ENCODE measurements at places on chromosomes 3 and 15.

GRCh38 chr3:169594402-169594801 lies 69.1 kb downstream of the MECOM start:
- DNase-seq = no peak

DNA sequence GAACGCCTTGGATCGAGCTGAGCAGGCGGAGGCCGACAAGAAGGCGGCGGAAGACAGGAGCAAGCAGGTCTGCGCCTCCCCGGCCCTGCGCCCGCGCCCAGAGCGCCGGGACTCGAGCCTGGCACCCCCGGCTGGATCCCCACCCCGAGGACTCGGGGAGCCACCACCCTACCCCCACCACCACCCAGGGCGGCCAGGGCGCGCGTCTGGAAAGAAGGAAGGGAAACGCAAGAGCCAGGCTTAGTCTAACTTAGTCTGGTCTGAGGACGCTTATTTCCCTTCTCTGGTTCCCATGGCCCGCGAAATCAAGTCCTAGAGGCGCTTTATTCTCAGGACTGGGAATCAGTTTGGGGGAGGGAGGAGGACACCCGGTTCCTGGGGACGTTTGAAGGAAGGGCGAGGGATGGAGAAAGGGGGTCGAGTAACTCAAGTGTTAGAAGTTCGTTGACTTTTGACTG lies 359 bp downstream of the TPM1 start:
- DNase-seq = no peak

DNA sequence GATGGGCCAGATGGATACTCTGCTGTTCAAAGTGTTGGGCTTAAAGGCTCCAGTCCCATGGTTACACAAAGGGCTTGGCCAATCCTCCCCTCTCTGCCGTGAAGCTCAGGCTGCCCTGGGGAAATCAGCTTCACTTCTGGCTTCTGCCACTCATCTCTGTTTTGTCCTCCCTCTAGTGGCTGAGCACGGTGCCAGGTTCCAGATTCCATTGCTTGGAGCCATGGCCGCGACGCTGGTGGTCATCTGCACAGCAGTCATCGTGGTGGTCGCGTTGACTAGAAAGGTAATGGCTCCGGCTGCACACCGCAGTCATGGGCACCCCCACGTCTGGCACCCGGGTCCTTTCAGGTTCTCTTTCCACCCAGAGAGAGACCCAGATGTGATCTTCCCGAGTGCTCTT lies 5.6 kb downstream of the TIGIT start:
- no peak for DNase-seq

DNA sequence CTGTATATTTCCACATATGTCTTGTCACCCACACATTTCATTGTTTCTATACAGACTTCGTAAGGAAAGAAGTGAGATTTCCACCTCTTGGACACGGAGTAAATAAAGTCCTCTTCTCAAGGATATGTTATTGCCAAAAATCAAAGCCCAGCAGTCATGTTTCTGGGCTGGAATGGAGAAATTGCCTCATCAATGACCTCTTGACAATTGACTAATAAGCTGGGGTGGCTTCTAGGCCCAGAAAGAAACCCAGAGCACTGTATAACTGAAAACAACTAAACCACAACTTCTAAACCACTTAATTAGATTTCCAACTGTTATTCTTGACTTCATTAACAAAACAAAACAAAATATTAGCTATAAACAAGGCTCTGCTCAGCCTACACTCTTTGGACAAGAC lies 56.4 kb upstream of the SLC24A5 start:
- no peak for DNase-seq

DNA sequence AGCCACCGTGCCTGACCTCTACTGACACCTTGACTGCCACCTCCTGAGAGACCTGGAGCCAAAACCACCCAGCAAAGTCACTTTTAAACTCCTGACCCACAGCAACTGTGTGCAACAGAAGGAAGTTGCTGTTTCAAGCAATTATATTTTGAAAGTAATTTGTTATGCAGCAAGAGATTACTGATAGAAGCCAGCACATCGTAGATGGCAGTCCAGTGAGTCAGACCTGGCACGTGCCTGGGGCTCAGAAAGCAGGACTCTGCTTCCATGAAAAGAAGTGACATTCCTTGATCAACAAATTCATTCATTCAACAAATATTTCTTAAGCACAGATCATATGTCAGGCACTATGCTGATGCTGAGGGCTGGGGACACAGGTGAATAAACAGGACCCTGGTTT lies 5.7 kb upstream of the CSPG4 start:
- peak; percentile 33 for DNase-seq

DNA sequence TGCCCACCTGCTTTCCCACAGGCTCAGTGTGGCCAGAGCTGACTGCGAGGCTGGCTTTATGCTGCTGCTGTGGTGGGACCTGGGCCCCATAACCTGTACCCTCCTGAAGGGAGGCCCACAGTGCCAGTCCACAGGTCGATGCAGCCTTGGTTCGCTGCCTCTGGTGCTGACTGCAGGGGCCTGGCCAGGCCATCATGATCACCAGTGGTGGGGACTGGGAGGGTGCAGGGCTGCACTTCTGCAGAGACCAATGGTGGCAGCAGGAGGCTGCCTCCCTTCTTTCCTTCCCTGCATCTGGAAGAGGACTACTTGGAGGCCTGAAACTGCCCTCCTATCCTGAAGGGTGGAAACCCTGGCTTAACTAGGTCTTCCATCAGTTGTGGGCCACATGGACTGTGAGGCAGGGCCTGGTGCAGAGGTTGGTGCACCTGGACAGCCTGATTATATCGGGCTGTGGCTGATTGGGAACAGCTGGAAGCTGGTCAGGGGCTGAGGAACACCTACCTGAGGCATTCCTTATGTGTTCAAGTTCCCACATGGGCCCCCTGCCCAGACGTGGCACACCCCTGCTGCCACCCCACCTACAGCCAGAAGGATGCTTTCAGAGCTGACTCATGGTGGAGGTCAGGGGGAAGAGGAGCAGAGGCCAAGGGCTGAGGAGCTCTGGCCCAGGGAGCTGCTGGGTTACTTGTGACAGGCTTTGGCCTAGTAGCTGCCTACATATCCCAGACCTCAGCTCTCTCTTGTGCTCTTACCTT lies 29.8 kb downstream of the POMGNT2 start:
- no peak for DNase-seq

DNA sequence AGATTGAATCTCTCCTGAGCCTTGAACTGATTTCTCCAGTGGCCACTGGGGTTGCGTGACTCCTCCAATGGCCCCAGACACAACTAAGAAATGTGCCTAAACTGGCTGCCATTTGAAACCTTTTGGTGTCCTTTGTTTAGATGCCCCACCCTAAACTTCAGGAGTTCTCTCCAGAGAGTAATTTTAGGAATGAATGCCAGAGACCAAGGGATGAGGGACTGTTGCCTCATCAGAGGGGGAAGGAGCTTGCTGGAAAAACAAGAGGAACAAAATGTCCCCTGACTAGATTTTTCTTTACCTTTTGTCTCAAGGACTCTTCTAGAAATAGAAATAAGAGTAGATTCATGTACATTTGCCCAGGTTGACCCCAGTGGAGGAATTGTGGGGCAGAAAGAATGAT lies 8.1 kb upstream of the ADPRH start:
- DNase-seq = no peak

GRCh38 chr3:12954891-12955650 lies 113.7 kb upstream of the RPL32 start:
- no peak for DNase-seq

- no peak for DNase-seq
Observed at GRCh38 chr15:42576040-42576594, 711 bp downstream of the STARD9 start.

GRCh38 chr3:186746008-186746407 lies 28.8 kb downstream of the KNG1 start:
- no peak for DNase-seq

- DNase-seq = no peak
Observed at GRCh38 chr3:152346740-152347139, 78.0 kb downstream of the MBNL1 start.

DNA sequence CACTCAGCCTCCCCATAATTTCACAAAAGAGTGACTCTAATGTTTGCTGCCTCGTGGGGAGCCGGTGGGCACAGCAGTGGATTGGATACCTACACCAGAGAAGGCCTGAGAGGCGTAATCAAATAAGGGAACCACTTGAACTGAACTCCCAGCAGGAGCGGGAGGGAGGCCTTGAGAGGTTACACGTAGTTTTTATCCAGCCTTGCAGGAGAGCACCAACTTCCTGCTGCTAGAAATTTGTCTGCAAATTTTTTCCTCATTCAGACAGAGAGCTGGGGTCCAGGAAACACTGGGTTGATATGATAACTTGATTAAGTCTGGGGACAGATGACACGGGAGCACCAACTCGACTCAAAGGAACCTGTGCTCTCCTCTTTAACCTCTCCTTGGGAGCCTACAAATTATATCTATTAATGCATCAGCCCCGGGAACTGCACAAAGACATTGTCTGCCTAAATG lies 69.8 kb downstream of the HES1 start:
- no peak for DNase-seq

GRCh38 chr15:74529921-74530320 lies 11.1 kb upstream of the ARID3B start:
- DNase-seq = no peak

- DNase-seq = no peak
Observed at GRCh38 chr3:74420538-74421124, 193.8 kb downstream of the CNTN3 start.

GRCh38 chr3:76242886-76243753 lies 457.8 kb upstream of the ZNF717 start:
- DNase-seq = no peak

- DNase-seq = no peak
Observed at GRCh38 chr3:188345223-188345622, 191.3 kb downstream of the LPP start.

DNA sequence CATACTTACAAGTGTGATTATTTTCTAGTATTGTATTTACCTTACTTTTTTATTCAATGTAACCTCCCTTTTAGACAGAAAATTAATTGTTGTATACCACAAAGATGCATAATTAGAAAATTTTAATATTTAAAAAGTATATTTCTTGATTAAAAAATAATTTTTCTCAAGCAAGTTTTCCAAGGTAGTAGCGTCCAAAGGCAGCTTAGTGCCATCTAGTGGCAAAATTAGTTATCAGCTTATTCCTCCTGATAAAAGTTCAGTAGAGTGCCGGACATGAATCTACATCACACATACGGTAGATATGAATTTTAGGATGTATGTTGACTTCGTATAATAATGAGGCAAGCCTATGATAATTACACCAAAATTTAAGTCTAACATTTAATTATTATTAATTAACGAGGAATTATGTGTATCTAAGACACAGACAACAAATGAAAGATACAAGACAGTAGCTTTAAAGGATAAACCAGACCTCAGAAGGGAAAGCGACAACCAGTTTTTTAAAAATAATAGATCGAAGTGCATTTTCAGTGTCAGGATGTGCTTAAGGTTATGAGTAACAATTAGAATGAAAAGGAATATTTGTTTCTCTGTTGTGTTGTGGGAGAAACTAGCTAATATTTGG lies 405.9 kb downstream of the ROBO1 start:
- DNase-seq = peak; percentile 2

DNA sequence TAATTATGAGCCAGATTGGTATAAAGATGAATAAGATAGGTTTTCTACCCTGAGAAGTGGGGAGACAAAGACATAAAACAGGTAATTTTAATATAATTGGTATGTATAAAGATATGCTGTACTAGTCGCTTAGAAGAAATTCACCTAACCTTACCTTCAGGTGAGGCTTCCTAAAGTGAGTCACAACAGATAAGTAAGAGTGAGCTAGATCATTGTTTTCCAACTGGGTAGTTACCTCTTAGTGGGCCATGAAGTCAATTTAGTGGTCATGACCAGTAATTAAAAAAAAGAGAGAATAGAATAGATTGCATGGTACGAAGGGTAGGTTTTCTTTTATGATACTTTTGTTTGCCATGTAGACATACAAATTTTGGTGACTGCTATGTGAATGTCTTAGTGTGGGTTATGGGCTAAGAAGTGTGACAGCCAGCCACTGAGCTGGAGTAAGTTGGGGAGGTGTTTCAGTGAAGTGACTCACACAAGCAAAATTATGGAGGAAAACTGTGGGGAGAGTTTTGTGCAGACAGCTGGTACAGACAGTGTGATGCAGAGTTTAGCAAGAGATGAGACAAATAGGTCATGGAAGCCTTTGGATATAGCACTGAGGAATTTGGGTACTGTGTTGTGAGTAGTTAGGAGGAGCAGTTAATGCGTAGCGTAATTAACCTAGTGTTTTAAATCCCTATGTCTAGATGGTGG lies 8.2 kb downstream of the TRNT1 start:
- no peak for DNase-seq

DNA sequence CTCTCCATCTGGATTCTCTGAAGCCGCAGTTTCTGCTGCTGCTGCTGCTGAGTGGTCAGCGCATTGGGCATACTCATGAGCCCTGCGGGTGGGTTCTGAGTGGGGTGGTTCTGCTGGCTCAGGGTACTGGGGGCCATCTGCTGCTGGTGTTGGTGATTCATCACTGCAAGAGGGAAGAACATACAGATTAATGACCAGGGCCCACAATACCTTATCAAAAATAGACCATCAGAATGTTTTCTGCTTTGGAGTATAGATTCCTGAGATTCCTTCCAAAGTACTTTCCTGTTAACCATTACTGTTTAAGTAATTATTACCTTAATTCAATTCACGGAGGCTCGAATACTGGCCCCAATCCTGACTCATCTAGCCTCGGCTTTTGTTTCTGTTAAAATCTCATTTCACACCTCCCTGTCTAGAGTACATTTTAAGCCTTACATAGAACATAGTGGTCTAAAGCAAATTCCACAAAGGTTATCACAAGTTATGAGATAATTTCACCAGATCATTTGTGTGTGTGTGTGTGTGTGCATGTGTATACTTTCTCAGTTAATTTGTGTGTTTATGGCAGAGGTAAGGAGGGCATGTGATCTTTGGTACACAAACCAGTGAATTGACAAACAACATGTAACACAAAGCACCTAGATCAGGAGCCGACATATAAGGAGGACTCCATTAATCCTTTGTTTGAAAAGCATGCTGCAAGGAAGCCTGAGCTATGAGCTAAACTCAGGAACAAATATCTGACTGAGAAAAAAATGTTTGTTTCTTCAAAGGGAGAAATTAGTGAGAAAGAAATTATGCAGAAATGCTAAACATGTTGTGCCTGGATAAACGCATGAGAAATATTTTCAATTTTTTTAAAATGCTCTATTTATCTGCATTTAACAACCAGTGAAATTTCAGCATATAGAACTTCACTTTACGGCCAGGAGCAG lies 68.1 kb downstream of the TM4SF4 start:
- no peak for DNase-seq

- no peak for DNase-seq
Observed at GRCh38 chr15:80736560-80736959, 41.5 kb downstream of the ABHD17C start.

GRCh38 chr3:13189639-13190377 lies 116.6 kb upstream of the IQSEC1 start:
- no peak for DNase-seq

- DNase-seq = no peak
Observed at GRCh38 chr3:196292286-196292923, 4.9 kb upstream of the PCYT1A start.

Data from amniotic stem cell (primary cell).